ENCODE measurements at places on chromosomes 5 and 9.

GRCh38 chr5:4023091-4023752 is 427.6 kb downstream of the IRX1 start:
- no peak for DNase-seq

GRCh38 chr9:121439711-121440664 is 59.7 kb downstream of the GGTA1 start:
- no peak for DNase-seq

DNA sequence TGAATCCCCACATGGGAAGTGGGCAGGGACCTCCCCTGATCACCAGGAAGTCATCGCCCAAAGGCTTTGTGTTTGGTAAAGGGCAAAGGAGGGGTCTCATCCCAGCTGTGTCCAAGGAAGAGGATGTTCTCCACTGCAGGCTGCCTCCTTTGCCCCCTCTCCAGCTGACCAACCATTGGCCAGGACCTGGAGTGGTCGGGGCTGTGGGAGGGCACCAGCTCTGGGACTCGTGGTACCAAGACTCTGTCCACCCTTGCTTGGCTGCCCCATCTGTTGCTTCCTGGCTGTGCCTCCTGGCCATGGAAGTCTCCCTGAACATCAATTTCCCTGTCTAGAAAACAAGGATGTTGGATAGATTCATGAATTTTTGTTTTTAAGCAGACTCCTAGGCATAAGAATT is 34.1 kb downstream of the COL15A1 start:
- DNase-seq = no peak

GRCh38 chr9:134492281-134492691 is 149.3 kb upstream of the COL5A1 start:
- DNase-seq = no peak

GRCh38 chr5:95181644-95182043 is 103.2 kb downstream of the MCTP1 start:
- DNase-seq = no peak

- no peak for DNase-seq
Measured at GRCh38 chr5:52805615-52806014, 17.9 kb downstream of the ITGA1 start.

DNA sequence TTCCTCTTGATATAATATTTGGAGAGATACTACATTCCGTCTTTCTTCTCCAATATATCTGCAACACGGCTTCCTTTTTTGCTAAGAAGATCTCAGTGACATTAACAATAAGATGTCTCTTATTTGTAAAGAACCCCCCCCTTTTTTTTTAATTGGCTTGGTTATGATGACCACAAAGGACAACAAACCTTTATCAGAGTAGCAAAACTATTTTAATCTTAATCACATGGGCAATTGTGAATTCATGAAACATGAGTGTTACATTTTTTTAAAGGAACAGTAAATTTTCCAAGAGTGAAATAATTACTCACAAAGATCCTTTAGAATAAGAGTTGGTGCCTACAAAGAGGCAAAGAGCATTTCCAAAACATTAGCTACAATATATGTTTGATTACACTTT is 554.1 kb downstream of the MAT2B start:
- no peak for DNase-seq

DNA sequence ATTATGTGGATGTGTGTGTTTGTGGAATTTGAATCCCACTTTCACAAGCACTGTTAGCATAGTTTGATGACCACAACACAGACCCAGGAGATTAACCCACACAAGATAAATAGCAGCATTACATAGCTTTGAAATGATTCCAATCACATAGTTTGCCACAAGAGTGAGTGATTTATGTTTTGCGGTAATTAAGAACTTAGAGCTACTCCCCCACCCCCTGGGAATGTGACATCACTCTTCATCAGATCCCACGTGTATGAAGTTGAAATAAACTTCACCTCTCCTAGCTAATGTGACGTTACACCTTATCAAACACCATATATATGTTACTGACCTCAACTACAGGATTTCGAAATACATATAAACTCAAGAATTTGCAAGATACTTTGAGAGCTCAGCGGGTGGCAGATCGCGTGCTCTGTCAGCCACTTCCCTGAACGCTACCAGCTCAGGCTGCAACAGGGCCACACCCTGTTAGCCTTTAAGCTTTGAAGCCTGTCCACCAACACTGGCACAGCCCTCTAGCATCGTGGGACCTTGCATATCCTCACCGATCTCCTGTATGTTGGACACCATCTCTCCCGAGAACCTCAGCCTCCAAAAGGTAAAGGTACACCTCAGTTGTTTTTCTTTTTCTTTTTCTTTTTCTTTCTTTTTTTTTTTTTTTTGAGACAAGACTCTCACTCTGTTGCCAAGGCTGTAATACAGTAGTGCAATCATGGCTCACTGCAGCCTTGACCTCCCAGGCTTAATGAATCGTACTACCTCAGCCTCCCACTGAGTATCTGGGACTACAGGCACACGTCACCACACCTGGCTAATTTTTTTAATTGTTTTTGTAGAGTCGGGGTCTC is 1.7 kb upstream of the AGTPBP1 start:
- peak; percentile 9 for DNase-seq

DNA sequence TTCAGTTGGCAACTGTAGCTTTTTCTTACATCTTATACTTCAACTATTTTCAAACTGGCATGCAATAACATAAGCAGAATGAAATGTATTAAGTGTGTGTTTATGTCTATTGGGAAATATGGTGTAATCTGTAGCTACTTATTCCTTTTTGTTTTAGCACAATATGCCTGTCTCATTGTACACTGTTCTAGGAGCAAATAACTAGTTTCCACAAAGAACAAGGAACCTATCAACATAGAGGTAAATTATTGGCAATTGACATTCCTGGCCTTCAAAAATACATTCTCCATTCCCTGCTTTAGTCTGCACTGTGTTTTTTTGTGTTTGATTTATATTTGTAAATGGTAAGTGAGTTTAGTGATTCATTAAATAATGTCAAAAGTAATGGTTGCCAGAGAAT is 75.7 kb downstream of the FBXL7 start:
- no peak for DNase-seq

DNA sequence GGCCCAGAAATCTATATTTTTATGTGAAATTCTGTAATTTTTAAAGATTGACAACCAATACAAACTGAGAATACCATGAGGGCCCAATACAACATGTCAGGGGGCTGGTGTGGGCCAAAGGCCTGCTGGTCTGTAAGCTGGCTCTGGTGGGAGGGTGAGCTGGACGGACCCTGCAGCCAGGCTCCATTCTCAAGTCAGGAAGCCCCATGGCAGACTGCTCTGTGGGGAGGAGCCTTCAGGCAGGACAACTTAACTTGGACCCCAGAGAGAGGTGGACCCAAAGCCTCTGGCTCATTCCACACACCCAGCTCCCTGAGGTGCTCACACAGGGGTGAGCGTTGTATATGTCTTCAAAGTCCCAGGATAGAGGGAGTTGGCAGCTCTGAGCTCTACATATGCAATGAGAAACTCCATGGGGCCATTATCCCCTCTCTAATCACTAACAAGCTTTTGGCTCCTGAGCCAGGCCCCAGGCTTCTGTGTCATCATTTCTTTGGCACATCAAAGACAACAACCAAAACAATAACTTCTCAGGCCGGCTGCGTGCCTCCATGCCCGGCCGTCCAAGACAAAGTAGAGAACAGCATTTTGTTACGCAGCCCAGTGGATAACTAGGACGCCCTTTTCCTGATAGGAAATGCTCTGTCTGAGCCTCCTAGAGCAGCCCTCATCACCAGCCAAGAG is 6.4 kb downstream of the SEPTIN8 start:
- DNase-seq = no peak

DNA sequence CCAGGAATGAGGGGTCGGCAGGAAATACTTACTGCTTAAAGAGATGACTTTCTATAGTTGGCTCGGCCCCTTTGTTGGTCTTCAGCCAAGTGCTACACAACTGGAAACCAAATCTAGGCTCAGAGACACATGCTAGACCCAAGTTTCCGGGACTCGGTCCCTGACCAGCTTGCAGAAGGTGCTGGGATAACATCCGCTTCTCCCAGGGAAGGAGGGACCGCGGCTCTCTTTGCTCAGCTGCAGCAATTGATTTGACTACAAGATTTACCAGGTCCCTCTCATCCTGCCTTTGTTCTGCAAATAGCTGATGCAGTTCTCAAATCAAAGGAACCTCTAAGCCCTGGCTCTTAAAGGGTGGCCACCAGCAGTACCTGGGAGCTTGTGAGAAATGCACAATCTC is 314.7 kb downstream of the MLLT3 start:
- DNase-seq = no peak

DNA sequence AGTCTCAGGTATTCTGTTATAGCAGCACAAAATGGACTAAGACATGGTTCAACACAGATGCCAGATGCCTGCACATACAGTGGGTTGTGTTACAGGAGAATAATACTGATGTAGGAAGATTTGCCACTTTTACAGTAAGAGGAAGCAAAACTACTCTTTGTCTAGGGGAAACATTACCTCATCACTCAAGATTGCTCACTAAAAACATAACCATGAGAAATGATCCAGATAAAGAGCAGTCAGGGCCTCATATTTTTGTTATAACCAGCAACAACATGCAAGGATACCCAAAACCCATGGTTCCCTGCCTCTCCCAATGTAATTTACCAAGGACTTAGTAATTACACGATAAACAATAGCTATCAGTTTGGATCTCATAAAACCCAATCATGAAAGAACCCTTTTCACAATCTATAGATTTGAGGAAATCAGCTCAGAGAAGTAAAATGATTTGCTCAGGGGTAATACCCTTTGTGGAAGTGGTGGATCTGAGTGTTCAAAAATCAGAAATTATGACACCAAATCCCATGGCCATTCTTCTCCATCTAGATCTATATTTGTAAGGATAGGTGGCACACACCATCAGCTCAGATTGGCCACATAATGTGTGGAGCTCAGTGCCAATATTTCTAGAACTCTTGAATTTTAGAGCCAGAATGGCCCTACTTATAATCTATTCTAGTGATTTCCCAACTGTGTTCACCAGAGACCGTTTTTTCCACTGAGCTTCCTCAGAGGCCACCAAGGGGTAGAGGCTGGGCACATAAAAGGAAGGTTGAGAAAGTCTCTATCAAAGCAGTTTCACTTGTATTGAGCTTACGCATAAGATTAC is 27.8 kb downstream of the DPYSL3 start:
- DNase-seq = no peak

GRCh38 chr5:133938039-133938821 is 30.2 kb downstream of the C5orf15 start:
- no peak for DNase-seq

DNA sequence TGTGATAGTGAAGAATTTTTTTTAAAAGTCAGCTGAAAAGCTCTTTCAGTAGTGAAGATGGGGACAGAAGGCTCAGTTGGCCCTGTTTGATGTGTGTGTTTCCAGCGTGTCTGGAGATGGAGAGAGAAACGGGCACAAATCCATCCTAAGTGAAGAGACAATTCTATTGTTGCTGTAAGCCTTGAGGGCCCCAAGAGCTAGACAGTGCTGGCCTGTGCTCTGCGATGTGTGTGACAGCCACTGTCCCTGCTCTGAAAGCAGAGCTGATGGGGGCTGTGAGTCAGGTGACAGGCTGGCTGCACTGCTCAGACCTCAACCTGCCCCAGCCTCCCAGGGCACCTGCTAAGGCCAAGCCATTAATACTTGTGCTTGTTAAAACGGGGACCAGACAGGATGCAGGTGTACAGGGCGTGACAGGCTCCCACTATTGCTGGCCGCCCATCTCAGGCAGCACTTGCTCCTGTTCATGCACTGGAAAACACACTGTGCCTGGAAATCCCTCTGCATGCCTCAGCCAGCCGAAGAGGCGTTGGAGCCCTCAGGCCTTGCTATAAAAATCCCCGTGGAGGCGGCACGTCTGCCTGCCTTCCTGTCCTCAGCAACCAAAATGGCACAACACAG is 44.6 kb upstream of the SEMA4D start:
- DNase-seq = no peak

- DNase-seq = no peak
Measured at GRCh38 chr9:108119530-108120113, 630.1 kb upstream of the KLF4 start.

DNA sequence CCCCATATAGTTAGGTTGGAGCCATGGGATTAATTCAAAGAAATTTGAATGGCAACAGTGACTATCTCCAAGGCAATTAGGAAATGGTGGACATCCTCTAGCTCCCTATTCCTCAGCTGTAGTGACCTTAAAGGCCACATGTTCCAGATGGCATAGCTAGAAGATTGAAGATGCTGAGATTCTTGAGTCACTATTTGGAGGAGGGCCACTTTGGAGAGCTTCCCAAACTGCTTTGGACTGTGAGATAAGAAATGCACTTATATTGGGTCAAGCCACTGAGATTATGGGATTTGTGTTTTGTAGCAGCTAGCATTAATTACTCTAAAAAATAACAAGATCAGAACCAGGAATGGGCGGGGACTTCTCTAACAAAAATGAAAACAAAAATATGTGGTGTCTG is 636.2 kb upstream of the CCNG1 start:
- no peak for DNase-seq

DNA sequence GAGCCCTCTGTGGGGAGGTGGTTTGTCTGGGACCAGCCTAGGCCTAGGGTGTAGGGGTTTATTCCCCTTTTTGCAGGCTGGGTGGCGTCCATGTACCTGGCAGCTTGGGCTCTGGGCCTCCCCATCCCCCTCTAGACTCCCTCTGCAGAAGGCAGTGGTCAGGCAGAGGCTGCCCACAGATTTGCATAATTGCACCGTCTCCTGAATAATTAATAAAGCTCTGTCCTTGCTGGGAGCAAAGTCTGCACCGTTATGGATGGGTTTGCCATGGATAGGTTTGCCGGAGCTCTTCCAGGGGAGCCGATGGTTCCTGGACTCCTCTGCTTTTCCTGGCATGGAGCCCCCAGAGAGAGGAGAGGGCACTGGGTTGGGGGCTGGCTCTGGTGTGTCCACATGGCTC is 60.4 kb downstream of the DAB2IP start:
- no peak for DNase-seq

GRCh38 chr9:34983209-34983608 is 6.3 kb upstream of the DNAJB5 start:
- DNase-seq = peak; percentile 25

- DNase-seq = no peak
Measured at GRCh38 chr5:138037271-138037670, 4.4 kb upstream of the FAM13B start.

DNA sequence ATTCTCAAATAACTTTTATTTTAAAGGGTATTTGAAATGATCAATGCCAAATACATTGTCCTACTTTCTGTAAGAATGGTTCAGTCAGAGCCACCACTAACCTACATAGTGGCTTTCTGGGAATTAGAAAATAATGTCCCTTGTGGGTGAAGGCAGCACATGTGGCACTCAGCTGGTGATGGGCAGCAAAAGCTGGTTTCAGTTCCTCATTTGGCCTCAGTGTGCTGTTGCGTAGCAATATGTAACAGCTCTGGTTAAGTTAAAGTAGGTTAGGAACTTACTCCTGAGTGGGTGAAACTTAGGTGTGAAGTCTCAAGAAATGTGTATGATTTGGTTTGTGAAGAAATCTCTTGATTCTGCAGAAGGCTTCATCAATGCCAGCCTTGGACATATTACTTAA is 99.6 kb upstream of the SPEF2 start:
- DNase-seq = no peak

GRCh38 chr5:57174890-57175510 is 1.1 kb downstream of the GPBP1 start:
- DNase-seq = no peak

- DNase-seq = no peak
Measured at GRCh38 chr5:10400831-10401230, 40.8 kb upstream of the ROPN1L start.
